Amniotic stem cell (primary cell): ENCODE measurements at places on chromosomes 16 and 17.

DNA sequence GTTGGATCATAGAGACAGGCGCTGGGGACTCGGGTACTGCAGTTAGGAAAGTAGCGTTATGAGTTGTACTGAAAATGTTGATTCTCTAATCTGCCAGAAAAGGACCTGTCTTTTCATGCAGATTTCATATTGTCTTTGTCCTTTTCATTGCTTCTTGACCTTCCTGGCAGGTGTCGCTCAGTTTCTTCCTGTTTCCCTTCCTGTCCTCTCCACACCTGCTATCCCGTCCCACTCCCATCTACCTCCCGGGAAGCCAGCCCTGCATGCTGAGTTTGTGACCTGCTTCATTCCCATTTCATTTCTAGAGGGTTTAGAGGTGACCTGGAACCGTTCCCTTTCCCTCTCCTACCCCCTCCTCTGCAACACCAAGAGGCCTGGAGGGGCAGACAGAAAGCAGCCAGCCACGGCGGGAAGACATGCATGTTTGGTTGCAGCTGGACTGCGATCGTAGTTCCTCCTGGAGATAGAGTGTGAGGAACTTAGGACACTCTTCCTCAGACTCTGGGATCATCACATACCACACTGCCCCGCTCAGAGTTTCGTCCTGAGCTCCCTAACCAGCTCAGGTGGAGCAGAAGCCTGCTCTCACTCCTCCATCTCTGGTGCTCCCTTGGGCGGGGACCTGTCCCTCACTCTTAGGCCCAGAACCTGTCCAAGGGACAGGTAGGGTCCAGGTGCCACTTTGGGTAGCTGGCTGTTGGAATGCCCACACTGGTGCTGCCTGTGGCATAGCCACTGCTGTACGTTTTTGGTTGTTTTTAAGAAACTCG is 23.9 kb upstream of the ARHGAP23 start:
- DNase-seq: no peak

GRCh38 chr16:66354034-66354909 is 12.2 kb upstream of the CDH5 start:
- DNase-seq: no peak

DNA sequence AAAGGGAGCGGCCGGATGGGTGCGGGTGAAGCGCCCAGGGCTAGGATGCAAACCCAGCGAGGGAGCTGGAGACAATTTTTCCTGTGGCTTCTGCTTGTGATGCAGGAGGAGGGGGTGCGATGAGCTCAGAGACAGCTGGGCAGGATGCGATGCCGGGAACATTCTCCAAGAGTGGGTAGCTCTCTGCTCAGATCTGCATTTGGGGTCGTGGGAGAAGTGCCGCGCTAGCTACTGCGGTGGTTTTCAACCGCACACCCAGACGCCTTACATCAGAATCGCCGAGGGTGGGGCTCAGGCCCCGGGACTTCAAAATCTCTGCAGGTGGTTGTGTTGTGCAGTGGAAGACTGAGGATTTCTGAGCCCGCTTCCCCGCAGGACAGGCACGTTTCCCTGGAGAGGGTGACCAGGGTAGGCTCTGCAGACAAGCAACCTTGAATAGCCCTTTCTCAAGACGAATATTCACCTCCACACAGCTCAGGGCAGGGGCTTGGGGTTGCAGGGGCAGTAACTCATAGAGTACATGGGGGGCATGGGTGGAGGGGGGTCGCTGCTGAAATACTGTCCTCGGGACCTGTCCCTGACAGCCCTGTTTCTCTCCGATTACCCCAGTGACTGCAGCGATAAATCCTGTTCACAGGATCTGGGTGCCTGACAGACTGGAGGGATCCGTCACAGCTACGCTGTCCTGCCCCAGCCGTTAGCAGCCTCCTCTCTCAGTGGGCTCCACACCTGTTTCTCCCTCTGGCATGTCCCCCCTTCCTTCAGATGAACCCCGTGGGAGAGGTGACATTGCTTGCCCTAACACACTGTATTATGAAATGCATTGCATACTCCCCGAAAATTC is 63.3 kb downstream of the HAPSTR1 start:
- DNase-seq: no peak

DNA sequence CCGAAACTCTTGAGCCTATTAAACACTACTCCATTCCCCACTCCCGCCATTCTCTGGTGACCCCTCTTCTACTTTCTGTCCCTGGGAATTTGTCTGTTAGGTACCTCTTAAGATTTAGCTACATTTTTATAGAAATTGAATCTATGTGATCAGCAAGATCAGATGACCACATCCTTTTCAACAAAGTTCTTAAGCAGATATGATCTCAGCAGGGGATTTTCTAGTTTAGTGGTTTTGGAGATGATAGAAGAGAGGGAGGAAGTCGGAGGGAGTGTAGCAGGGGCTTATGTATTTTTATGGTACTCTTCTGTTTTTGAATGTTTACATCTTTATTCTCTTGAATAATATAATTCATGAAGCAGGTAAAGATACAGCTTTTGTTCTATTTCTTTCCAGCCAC is 40.8 kb downstream of the RPA1 start:
- no peak for DNase-seq

DNA sequence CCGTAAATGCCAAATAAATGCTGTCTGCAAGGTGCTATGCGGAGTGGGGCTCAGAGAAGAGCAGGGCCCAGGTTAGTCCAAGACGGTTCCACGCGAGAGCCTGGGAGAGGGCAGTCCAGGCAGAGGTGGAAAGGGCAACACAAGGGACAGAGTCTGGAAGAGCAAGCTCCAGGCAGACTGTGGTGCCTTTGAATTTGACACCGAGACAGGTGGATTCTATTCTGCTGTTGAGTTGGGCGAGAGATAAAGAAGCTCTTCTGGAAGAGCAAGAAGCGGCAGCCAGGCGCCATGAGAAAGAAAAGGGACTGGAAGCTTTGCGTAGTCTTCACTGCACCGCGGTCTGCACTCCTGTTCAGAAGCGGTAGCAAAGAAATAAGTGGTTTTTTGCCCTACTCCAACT is 55.6 kb downstream of the CYTH1 start:
- no peak for DNase-seq

GRCh38 chr16:191831-192230 is 11.6 kb downstream of the HBQ1 start:
- no peak for DNase-seq

DNA sequence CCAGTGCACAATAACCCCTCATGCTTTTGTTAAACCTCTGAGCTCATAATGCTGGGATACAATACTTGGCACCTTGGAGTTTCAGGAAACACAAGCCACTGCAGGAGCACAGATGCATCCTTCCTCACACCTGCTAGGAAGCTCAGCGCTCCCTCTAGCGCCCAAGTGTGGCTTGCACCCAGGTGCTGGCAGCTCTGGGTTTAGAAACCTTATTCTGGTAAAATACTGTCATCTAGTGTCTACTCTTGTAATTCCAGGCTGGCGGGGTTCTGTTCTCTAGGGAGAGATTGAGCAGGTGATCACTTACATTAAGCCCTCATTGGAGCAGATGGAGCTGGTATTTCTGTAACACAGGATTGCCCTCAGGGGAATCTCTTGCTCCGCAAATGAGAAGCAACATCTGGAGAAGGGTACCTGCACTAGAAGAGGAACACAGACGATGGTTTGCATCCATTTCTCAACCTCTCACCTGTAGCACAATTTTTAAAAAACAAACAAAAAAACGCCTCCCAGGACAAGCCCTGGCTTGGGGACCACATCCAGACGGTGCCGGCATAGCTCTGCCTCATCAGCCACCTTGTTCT is 1.5 kb downstream of the CCL1 start:
- DNase-seq: peak; percentile 76

DNA sequence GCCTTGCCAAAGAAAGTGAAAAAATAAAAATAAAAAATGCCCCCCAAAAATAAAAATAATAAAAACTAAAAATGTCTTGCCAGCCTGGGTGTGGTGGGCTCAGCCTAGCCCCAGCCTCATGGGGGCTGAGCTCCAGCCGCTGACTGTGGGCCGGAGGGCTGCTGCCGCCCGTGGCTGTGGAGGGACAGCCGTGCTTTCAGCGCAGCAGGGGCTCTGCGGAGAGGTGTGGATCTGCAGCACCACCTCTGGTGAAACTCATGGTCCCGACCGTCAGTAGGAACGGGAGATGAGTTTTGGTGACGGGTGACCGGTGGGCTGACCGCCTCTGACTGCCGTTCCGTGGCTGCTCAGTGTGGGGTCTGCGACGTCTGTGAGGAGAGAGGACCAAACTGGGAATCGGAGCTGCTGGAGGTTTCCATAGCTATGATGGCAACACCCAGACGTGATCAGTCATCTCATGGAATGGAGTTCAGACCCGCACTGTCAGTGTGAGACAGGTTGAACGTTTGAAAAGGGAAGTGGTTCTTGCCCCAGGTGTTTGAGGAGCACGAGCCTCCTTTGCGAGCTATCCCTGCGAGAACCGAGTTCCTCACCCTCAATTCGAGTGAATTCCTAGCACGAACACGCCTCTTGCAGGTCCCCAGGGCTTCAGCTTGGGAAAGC is 12.0 kb upstream of the RPL13 start:
- DNase-seq: no peak

- no peak for DNase-seq
Observed at GRCh38 chr17:10316801-10317542, 55.8 kb downstream of the MYH13 start.

DNA sequence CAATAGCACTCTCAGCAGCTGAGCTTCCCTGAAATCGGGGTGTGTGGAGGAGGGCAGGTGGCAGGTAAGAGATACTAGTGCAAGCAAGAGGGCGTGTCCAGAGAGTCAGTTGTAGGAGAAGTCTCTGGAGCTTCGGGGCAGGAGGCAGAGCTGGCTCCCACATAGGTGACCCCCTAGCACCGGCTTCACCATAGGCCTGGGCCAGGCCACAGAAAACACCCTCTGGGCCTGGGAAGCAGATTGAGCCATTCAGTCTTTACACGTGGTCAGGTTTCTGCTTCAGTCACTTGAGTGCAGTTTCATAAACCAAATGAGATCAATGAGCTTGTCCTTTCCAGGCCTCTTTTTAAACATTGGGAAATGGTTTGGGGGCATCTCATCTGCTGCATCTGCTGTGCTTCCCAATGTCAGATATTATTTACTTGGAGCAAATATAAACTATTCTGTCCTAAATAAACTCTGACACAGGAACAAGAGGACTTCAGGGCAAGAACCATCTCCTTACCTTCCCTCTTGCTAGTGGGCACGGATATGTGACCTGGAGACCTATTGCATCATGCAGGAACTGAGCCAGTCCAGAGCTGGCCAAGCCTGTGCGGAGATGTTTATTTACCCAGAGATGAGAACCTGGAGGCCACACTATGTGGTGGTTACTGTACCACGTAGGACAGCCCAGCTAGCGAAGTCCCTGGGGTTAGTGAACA is 16.1 kb downstream of the CCR7 start:
- DNase-seq: peak; percentile 40

GRCh38 chr17:52147872-52148271 is 10.6 kb downstream of the CA10 start:
- DNase-seq: no peak

DNA sequence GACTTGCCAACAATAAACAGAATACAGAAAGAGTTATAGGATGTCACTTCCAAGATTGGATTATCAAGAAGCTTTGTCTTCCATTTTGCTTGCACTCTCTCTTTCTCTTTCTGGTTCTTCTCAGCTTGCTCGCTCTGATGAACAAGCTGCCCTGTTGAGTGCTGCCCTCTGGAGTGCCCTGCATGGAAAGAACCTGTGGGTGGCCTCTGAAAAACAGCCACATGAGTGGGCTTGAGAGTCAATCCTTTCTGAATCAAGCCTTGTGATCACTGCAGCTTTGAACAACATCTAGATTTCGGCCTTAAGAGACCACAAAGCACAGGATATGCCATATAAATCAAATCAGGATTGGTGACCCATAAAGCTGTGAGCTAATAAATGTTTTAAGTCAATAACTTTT is 185.1 kb downstream of the KIF2B start:
- no peak for DNase-seq

DNA sequence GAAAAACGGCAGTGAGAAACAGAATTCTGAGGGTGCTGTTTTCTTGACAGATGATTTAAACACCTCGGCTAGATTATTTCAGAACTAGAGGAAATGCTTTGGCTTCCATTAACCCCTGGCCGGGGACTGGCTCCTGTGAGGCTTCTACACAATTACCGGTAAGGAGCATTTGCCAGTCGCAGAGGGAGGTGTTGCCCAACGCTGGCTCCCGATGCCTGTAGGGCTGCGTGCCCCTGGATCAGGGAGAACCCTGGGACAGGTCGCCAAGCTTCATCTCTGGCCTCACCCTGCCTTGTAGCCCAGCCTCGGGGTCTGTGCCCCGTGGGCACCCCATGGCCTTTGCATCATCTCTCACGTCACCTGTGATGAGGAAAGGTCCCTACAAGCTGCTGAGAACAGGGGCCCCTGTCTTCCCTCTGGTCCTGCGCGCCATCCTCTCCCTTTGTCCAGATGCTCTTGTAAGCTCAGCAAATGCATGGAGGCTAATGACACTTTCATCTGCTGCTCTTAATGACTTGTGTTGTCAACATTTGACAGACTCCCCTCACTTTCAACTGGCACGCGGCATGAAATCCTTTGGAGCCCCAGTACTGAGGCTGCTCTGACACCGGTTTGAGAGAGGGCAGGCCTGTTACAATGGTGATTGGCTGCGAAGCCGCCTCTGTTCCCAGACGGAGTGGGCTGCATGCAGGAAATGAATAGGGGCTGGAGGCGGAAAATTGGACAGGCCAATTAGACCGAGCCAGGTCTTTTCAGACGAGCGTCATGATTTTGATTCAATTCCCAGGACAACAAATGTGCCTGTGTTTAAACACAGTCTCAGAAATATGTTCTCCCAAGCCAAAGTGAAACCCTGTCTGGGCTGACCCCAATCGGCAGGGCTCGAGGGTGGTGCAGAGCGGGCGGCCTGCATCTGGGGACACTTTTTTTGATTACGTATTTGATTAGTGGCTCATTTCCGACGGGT is 85.5 kb upstream of the DOC2B start:
- DNase-seq: no peak

GRCh38 chr17:28295677-28296578 is 23.1 kb upstream of the TMEM97 start:
- no peak for DNase-seq

DNA sequence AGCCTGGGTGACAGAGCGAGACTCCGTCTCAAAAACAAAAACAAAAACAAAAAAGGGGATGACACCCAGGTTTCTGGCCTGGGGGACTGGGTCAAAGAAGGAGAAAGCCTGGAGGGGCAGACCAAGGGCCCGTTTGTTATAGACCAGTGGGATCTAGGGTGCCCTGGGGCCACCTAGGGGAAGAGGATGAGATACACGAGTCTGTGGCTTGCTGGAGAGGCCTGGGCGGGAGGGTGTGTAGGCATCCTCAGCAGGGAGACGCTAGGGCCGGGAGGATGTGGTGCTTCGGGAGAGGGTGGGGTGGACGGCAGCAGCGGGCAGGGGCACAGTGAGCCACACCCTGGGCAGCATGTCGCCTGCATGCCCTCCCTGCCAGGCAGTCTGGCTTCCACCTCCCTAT is 17.1 kb upstream of the CRK start:
- no peak for DNase-seq
